ENCODE measurements at places on chromosomes 2 and 18.

DNA sequence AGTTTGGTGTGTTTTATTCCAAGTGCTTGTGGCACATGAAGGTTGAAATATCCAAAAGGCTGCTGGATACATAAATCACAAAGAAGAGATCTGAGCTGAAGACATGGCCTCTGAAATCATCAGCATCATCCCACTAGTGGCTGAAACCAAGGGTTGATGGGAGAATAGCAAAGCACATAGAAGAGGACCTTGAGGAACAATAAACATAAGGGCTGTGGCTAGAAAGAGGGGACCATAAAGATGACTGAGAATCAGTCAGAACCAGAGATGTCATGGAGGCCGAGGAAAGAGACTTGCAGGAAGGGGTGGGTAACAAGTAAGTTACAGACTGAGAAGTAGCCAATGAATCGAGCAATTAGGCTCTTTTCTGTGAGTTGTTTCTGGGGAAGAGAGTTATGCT lies 116.8 kb downstream of the CDC42EP3 start:
- no peak for DNase-seq

DNA sequence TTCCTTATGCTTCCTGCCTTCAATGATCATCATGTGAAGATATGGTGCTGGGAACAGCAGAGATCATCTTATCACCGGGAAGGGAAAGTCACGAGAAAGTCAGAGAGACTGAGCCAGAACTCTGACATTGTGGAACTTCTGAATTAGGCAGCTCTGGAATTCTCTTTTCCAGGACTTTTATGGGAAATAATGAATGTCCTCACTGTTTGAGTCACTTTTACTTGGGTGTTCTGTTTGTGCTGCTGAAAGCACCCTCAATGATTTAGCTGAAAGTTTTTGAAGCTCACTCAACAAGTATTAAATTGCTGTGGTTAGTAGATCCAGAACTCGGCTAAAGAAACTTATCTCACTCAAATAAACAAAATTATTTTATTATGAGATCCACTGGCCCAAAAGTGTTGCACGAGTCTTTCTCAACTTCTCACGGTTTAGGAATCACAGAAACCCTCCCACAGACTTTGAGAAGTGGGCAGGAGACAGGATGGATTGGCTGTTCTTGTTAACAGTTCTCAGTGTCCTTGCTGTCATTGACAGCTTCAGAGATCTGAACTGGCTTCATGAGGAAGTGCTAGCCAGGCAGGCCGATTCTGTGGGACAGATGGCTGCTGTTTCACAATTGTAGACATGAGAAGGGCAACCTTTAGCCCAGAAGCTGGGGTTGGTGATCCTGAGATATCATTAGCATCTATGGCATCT lies 26.4 kb upstream of the ATRAID start:
- no peak for DNase-seq

- DNase-seq = no peak
Measured at GRCh38 chr18:3057526-3057925, 44.6 kb upstream of the LPIN2 start.

- peak; percentile 24 for DNase-seq
Measured at GRCh38 chr2:136207030-136207623, 89.2 kb upstream of the CXCR4 start.

GRCh38 chr2:102086150-102086872 lies 56.2 kb upstream of the IL1R1 start:
- no peak for DNase-seq

DNA sequence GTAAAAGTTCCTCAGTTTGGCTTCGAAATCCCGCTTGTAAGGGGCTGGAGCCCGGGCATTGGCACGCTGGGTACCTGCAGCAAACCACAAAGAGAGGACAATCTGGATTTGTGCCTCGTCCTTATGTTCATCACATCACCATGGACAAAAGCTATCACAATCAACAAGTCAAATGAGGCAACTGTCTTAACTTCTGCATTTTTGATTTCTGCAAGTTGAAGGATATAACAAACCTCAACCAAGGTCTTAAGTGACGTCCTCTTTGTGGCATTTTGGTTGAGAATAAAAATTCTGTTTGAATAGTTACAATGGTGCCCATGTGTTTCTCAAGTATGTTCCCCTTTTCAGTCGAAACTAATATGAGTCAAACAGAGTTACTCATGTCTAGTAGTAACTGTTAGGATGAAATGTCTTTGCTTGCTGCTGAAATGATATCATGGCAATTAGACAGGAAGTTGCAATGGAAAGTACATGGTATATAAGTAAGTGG lies 70.8 kb upstream of the STK17B start:
- peak; percentile 20 for DNase-seq

- DNase-seq = no peak
Measured at GRCh38 chr2:223046470-223047040, 5.4 kb upstream of the KCNE4 start.

- peak; percentile 26 for DNase-seq
Measured at GRCh38 chr18:28147674-28148171, 29.2 kb downstream of the CDH2 start.

GRCh38 chr2:131369954-131370353 lies 6.0 kb upstream of the RAB6D start:
- no peak for DNase-seq

DNA sequence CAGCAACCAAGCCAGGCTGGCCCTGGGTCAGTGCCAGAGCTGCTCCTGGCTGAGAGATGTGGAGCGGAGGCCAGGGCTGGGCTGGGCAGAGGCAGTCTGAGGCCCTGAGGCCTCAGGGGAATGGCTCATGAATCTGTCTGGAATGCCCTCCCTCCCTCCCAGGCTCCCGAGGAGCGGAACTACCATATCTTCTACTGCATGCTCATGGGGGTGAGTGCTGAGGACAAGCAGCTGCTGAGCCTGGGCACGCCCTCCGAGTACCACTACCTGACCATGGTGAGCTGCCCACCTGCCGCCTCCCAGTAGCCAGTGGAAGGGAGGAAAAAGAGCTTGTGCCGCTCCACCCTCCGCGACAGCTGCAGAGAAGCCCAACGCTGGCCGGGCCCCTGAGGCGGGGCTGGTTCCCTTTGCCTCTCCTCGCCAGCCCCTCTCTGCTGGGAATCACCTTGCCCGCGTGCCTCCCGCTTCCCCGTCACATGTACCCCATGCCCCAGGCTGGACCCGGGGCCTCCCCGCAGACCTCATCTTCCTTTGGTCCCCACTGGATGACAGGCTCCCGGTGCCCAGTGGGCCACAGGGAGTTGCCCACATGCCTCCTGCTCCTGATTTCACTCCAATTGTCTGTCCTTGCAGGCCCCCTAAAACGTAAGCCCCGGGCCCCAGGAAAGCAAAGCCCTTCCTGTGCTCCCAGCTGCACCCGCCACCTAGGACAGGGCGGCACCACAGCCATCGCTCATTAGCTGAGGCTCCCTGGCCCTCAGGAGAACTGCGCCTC lies 41.1 kb downstream of the MYO7B start:
- peak; percentile 55 for DNase-seq

DNA sequence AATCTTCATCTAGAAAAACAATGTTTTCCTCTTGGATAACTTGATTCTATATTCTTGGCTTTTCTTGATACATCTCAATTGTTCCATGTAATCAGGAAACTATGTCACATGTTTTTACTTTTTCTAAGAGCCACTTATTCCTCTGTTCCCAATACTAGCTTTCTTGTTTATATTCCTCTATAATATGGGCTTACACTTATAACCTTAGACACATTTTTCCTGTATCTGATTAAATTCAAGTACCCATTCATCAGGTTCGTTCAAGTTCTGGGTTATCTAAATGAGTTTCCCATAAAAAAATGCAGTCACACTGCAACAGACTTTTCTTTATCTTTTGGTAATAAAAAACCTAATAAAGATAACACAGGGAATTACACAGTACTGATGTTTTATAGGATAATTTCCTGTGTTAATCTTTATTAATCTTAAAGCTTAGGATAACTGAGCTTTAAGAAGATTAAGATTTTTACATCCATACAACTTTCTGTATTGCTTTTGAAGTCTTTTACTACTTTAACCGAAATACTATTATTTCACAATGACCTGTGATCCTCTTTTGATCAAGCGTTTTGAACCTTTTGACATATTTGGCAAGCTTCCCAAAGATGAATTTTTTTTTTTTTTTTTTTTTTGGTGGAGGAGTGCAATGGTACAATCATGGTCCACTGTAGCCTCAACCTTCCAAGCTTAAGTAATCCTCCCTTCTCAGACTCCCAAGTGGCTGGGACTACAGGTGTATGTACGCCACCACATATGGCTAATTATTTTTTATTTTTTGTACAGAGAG lies 44.3 kb upstream of the C2orf66 start:
- no peak for DNase-seq

DNA sequence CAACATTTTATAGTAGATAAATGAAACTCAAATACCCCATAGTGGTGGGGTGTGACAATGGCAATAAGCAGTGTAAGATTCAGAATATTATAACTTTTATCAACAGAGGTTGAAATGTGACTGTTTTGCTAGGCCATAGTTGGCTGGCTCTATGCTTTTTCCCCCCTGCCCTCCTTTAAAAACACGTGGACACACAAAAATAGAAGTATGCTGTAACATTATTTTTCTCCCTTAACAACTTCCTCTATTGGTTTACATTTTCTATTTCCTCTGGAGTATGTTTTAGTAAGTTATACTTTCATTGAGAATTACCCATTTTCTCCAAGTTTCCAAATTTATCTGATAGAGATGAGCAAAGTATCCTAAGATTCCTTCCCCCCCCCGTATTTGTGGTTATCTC lies 31.1 kb downstream of the NDUFAF7 start:
- no peak for DNase-seq

- no peak for DNase-seq
Measured at GRCh38 chr2:128196026-128196425, 105.0 kb downstream of the UGGT1 start.

DNA sequence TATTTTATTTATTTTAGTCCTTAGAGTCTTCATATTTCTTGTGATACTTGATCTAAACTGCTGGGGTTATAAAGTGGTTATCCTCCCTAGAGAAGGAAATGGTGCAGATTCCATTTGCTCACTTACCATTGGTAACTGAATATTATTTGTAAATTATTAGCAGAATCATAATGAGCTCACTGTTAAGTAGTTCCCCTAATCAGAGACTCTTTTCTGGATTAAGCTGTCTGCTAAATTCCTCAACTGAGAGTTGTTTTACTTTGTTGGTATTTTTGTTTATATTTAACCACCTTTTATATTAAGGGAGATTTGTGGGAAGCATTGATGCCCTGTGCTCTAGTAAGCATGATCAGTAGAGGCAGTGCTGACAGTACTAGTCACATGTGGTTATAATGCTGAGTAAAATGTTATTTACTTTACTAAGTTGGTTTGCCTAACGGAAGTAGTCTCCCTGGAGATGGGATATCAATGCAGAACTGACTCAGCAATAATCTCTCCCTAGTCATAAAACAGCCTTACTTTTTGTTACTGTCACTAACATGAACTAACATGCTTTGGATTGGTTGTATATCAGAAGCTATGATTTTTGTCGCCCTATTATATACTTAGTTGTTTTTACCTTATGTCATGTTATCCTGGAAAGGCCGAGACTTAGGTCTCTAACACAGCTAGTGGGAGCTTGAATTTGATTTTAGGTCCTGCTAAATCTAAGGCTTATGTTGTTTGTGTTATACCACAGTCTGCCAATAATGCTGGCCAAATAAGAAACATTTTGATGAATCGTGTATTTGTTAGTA lies 166.7 kb downstream of the MCFD2 start:
- DNase-seq = no peak

DNA sequence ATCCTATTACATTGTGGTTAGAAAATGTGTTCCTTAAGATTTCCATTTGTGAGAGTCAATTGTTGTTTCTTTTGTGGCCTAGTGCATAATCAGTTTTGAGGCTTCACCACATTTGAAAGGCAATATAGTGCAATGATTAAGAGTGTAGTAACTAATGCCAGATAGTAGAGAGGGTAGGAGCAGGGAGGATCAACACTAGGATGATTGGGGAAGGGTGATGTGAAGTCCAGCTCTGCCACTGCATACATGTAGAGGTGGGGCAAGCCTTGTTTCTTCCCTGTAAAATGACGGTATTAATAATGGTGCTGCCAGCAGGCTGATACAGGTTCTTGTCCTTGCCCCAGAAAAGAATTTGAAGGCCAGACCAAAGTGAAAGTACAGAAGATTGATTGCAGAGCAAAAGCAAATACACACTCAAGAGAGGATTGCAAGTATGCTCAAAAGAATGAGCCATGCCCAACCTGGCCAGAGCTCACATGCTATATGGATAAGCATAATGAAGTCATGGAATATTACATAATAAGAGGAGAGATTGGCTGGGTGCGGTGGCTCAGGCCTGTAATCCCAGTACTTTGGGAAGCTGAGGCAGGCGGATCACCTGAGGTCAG lies 8.0 kb downstream of the SP100 start:
- no peak for DNase-seq

GRCh38 chr2:19847486-19847885 lies 54.3 kb downstream of the TTC32 start:
- no peak for DNase-seq

DNA sequence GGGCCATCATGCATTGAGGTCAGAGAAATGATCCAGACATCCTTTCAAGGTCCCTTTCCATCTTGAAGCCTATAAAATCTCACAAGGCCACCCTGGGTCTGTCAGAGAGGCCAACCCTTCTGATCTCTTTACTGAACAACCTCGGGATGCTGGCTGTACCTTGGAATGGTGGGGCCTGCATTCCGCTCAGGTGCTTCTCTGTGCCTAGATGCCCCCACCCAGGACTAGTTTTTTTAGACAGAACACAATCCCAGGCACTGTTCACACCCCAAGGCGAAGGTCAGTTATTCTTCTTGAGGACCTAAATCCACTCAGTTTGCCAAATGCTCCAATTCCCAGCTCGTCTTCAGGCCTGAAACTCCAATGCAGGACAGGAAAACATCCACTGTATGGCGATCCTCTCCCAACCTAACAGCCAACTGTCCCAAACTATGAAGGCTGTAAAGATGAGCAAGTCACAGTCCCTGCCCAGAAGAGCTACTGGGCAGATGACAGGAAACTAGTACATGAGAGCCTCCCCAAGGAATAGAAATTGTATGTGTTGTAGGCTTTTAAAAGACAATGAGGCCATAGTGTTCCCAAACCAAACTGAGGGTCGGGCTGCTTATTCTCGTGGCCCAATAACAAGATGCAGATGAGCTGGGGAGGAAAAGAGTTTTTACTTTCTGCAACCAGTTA lies 154.4 kb upstream of the ACAA2 start:
- DNase-seq = no peak

GRCh38 chr2:209582281-209582680 lies 158.4 kb downstream of the MAP2 start:
- DNase-seq = no peak

DNA sequence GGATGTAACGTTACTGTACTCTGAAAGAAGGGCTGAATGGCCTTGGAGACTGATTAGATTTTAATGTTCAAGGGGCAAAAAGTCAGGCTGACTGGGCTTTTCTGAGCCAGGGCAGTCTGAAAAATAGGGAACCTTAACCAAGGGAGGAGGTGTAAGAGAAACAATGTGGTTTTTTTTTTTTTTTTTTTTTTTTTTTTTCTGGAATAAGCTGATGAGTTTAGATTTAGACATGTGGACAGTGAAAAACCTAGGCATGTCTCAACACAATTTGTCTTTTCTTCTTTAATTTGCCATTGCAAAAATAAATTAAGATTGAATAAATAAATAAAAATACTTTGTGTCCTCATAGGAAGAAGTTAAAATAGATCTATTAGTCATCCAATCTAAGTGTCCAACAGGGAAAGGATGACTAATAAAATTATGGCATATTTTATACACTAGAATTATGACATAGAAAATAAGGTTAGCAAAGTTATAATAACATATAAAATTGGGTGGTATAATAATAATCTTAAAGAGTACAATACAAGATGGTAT lies 237.6 kb upstream of the TRIB2 start:
- no peak for DNase-seq

All from globus pallidus (tissue), 1 donor.